ENCODE measurements at places on chromosomes 5 and 9. TPM values are rescaled to one million over a fixed set of nuclear protein-coding genes. Genes with fewer than 3 reads are reported as not detected.

Gene PCSK5
- 2.7 TPM for total RNA-seq

GRCh38 chr5:95132096-95132495 lies 152.8 kb downstream of the MCTP1 start:
- DNase-seq, result no peak

GRCh38 chr5:100576217-100576751 lies 41.1 kb downstream of the FAM174A start:
- no peak for DNase-seq

Gene CEL
- 3.5 TPM for total RNA-seq

Gene CAMK4
- total RNA-seq, result 9.4 TPM

- DNase-seq, result peak; percentile 52
Measured at GRCh38 chr9:92726971-92727715, 37.5 kb downstream of the BICD2 start.

DNA sequence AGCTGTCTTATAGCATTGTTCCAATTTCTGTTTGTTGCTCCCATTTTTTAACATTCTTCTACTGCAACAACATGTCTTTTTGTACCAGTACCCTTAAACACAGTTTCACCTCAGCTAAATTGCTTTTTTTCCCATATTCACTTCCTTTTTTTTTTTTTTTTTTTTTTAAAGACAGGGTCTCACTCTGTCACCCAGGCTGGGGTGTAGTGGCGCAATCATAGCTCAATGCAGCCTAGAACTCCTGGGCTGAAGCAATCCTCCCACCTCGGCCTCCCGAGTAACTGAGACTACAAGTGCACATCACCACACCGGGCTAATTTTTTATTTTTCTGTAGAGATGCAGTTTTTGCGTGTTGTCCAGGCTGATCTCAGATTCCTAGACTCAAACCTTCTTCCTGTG lies 161.3 kb downstream of the NIPBL start:
- no peak for DNase-seq

- DNase-seq, result no peak
Measured at GRCh38 chr5:132427281-132428146, 58.0 kb downstream of the SLC22A5 start.

DNA sequence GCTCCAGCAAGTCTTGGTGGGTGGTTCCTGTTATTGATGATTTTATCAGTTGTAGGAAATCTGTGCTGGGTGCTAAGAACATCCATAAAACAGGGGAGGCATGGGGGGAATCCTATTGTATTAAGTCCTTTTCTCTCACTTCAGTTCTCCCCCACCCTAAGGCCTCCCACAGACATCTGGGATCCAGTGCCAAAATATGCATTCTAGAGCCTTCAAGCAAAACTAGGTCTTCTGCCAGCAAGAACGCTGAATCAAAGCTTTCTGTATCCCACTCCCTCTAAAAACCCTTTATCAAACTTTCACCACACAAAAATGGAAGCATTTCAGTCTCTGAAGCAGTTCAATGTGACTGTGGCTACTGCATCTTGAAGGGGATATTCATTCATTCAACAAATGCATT lies 281.9 kb downstream of the GAS1 start:
- DNase-seq, result no peak

Gene FOXD4L5
- total RNA-seq, result 0.34 TPM

Gene NRARP
- 31.7 TPM for total RNA-seq

Gene SVEP1
- total RNA-seq, result 1.5 TPM

DNA sequence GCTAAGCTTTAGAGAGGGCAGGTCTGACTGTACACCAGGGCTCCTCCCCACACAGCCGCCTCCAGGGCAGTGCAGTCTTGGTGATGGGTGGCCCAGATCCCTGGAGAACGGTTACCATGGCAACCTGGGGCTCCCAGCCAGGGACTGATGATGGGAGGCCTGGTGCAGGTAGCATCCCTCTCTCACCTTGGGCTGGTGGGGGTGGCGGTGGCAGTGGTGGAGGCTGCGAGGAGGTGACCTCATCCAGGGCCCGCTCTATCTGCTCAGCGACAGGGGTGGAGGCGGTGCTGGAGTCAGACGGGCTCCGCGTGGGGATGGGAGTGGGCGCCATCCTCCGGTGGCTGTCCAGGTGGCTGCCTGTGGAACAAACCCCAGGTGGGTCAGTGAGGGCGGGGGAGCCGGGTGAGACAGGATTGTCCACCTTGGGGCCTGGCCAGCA lies 12.3 kb downstream of the PRR7 start:
- DNase-seq, result no peak

Gene GABBR2
- 0.84 TPM for total RNA-seq

DNA sequence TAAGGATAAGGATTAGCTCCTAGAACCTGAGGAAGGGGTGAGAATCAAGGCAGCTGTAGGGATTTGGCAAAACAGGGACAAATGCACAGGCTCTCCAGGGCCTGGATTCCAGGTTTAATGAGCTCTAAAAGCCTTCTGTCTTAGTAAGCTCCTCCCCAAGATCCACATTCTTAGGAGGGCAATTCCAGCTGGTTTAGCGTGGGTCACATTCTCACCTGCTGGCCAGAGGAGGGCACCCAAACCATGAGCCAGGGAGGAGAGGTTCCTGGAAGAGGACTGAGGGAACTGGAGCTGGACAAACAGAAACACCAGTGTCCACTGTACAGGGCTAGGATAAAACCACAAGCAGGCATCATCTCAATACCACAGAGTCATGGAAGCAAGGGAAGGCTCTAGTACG lies 480.0 kb downstream of the CCDC171 start:
- DNase-seq, result no peak

DNA sequence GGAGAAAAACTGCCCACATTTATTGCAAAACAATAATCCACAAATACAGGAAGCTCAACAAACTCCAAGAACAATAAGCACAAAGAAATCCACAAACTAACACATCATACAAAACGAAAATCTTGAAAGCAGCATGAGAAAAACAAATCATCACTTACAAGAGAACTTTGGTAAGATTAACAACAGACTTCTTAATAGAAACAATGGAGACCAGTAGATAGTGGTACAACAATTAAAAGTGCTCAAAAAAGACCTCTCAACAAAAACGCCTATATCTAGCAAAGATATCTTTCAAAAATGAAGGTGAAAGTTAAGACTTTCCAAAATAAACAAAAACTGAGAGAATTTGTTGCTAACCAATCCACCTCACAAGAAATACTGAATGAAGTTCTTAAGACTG lies 38.4 kb downstream of the CDKL3 start:
- no peak for DNase-seq

DNA sequence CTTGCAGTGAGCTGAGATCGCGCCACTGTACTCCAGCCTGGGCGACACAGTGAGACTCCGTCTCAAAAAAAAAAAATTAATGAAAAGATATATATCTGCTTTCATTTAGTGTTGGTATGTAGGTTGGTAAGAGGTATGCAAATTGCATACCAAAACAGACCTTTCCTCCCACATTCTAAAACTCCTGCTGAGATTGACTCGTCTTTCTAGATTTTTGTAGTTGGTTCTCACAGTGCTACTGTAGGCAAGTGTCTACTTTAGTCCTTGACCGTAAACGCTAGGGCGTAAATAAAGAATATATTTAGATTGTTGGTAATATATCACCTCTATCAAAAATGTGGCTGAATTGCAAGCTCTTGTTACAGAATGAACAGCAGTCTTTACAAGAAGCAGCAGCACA lies 445.9 kb downstream of the CHSY3 start:
- no peak for DNase-seq

Gene ROR2
- total RNA-seq, result 12.4 TPM

Gene BTNL8
- total RNA-seq, result not detected

DNA sequence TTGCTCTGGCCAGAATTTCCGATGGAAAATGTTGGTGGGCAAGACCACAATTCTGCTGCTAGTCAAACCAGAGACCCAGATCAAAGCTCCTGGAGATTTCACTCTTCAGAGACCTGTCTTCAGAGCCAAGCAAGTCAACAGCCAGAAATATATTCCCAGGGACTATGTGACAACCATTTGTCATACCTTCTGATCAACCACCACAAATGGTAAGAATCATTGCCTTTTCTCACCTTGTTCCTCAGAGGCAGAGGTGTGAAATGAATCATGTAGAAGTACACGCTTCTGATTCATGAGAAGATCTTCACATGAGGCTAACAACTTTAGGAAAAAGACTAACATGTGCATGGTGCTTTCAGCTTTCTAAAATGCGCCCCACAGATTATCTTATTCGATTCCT lies 53.5 kb downstream of the SUSD1 start:
- no peak for DNase-seq

Gene NUDT2
- total RNA-seq, result 19.8 TPM

Gene FANCC
- total RNA-seq, result 24.5 TPM

GRCh38 chr5:133251296-133252132 lies 199.7 kb downstream of the HSPA4 start:
- no peak for DNase-seq

DNA sequence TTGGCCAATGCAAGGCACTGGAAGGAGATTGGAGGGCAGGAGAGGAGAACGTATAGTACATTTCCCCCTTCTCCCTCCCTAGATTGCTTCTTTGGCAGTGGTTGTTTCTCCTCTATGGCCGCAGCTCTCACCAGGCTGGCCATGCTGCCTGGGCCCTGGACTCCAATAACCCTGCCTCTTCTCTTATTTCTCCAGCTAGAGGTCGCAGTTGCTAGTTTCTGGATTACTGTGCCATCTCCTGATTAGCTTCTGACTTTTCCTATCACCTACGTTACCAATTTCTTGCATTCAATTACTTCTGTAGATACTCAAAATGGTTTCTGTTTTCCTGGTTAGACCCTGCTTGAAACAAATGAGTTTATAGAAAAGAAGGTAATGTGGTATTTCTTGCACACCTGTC lies 2.4 kb upstream of the MACIR start:
- no peak for DNase-seq

DNA sequence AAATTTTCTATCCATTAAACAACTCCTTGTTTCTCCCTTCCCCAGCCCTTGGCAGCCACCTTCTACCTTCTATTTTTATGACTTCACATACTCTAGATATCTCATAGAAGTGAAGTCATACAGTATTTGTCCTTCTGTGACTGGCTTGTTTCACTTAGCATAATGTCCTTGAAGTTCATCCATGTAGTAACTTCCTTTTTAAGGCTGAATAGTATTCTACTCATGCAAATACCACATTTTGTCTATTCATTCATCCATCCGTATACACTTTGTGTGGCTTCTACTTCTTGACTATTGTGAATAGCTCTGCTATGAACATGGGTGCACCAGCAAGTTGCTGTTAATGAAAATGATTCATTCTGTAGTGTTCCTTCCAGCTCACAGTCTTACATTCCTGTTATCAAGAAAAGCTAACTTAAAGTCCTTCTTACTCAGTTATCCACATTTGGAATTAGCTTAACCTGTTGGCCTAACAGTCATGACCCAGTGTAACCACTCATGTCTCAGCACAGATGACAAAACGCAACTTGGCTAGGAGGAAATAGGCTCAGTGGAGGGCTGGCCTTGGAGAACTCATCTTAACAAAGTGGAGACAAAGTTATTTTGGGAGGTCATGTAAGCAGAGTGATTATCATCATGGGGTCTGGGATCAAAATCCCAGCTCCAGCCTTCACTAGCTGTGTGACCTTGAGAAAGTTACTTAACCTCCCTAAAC lies 129.7 kb upstream of the MAP3K1 start:
- DNase-seq, result no peak

- no peak for DNase-seq
Measured at GRCh38 chr9:78463750-78464149, 166.8 kb downstream of the PSAT1 start.

DNA sequence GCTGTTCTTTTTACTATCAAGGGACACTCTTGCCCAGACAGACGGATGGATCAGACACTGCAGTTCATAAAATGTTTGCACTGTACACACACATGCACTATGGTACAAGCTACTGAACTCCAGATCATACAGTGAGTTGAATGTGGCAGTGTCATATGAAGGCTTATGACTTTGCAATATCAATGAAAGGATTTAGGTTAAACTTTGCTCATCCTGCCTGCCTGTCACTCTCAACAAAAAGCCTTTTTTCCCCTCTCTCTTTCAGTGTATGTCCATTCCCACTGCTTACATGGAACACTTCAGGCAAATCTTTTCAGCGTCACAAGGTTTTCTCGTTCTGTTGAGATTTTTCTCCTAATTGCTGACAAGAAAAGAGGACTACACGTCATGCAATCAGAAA lies 97.4 kb downstream of the BNC2 start:
- no peak for DNase-seq

DNA sequence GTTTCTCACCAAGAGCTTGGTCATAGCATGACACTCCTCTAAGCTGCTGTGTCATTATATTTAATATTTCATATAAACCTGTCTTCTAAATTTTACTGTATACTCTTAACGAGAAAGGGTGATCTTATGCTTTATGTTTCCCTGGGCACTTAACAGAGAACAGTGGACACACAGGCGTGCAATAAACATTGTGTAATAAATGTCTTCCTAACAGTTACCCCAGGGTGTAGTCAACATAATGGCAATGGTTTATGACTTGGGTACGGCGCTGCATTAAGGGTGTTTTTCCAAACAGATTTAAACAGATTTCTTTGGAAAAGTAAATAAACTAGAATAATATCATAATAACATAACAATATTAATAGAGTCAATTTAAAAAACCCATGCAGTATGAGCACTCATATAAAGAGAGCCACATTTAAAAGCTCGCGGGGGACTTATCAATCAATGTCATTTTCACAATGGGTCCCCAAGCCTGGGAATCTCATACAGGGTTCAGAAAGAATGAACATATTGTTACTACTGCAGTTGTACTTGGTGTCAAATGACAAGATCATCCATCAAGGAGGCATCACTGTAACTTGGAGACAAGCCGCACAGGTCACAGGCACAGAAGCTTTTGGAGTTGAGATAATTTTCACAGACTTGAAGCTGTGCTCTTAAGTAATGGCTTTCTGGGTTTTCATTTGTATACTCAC lies 376.4 kb downstream of the CTNND2 start:
- DNase-seq, result no peak

- no peak for DNase-seq
Measured at GRCh38 chr9:26685818-26686217, 206.8 kb downstream of the CAAP1 start.

Gene PLAC8L1
- total RNA-seq, result 1.8 TPM

- DNase-seq, result no peak
Measured at GRCh38 chr9:103981912-103982311, 112.2 kb upstream of the SMC2 start.

Gene CCDC180
- total RNA-seq, result 10.1 TPM

Gene TRPM3
- 1.4 TPM for total RNA-seq

Gene POU4F3
- not detected for total RNA-seq

DNA sequence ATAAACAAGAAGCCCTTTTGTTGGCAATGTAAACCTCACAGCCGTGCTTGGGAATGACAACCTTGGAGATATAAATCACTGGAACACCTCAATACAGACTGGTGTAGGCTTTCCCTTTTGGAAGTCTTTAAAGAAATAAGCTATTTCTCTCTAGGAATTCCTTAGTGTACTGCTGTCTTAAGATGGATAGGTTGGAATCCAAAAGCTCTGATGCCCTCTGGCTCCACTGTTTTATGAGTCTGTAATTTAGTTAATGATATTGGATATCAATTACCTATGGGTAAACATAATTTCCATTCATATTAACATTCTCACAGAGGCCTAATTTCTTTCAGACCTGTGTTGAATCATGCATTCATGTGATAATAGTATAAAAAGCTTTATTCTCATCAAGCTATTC lies 435.9 kb upstream of the MPDZ start:
- DNase-seq, result no peak

- DNase-seq, result no peak
Measured at GRCh38 chr5:56409331-56410190, 176.4 kb upstream of the ANKRD55 start.

- DNase-seq, result no peak
Measured at GRCh38 chr5:168188182-168188581, 103.3 kb upstream of the WWC1 start.

Gene PCDHB8
- total RNA-seq, result 1.8 TPM

Gene WWC1
- total RNA-seq, result 13.7 TPM
